ENCODE measurements at places on chromosomes 12 and 14. TPM values are rescaled to one million over a fixed set of nuclear protein-coding genes. Genes with fewer than 3 reads are reported as not detected.

The CMA1 gene
- total RNA-seq: not detected

The LRRC9 gene
- not detected for total RNA-seq

The INHBE gene
- total RNA-seq: 26.4 TPM

The RPL6 gene
- 950 TPM for total RNA-seq

The PLCZ1 gene
- total RNA-seq: not detected

The G2E3 gene
- 14.7 TPM for total RNA-seq

The KRT81 gene
- total RNA-seq: not detected

The CAPZA3 gene
- not detected for total RNA-seq

The PZP gene
- total RNA-seq: not detected

The TOX4 gene
- 30.6 TPM for total RNA-seq

The KRT6A gene
- total RNA-seq: not detected

The PRMT5 gene
- total RNA-seq: 50.3 TPM

The ANKLE2 gene
- total RNA-seq: 45.5 TPM

The PIK3C2G gene
- not detected for total RNA-seq

The LBHD2 gene
- total RNA-seq: not detected

The PTGDR gene
- total RNA-seq: not detected

The ADAM21 gene
- total RNA-seq: 0.66 TPM

The NGB gene
- not detected for total RNA-seq

The FAM181A gene
- total RNA-seq: not detected

The NOS1 gene
- under 0.01 TPM for total RNA-seq

The BEST3 gene
- not detected for total RNA-seq

The PTMS gene
- total RNA-seq: 29.5 TPM

The GLIPR1L1 gene
- total RNA-seq: not detected

The ACOT4 gene
- 1.7 TPM for total RNA-seq

The NTF3 gene
- 1.5 TPM for total RNA-seq

The GUCY2C gene
- not detected for total RNA-seq

The WDHD1 gene
- 8.6 TPM for total RNA-seq

The RPL10L gene
- not detected for total RNA-seq

The PMCH gene
- not detected for total RNA-seq

The ABCD2 gene
- 0.33 TPM for total RNA-seq

The TTC9 gene
- total RNA-seq: 1.3 TPM

The MYBPC1 gene
- not detected for total RNA-seq

The DENR gene
- 40.6 TPM for total RNA-seq

The CD163L1 gene
- total RNA-seq: not detected

The TMPRSS12 gene
- total RNA-seq: not detected

The KLHL33 gene
- 1.5 TPM for total RNA-seq

The FOXA1 gene
- total RNA-seq: under 0.01 TPM

The RERG gene
- total RNA-seq: 0.26 TPM

The TARBP2 gene
- 39.3 TPM for total RNA-seq

The OR4K13 gene
- total RNA-seq: not detected

The PGF gene
- 7.6 TPM for total RNA-seq

The RIMKLB gene
- total RNA-seq: 13.0 TPM

The TBC1D30 gene
- total RNA-seq: 0.26 TPM

The PMEL gene
- total RNA-seq: 0.26 TPM

The E2F7 gene
- 4.6 TPM for total RNA-seq

The RND1 gene
- total RNA-seq: under 0.01 TPM

The TMEM132D gene
- total RNA-seq: not detected

The RPS6KL1 gene
- 1.2 TPM for total RNA-seq

The NUMB gene
- 21.3 TPM for total RNA-seq

The FAM234B gene
- 6.7 TPM for total RNA-seq

The IL26 gene
- not detected for total RNA-seq

The STON2 gene
- total RNA-seq: 52.5 TPM

The TEAD4 gene
- 7.4 TPM for total RNA-seq

The THTPA gene
- 24.1 TPM for total RNA-seq

The DEPDC4 gene
- 1.2 TPM for total RNA-seq

The RTN1 gene
- total RNA-seq: 0.17 TPM

The ESRRB gene
- total RNA-seq: not detected
